ENCODE measurements at places on chromosomes 16 and 17.

- no peak for DNase-seq
These were observed 41.1 kb upstream of the MMD start for GRCh38 chr17:55462711-55463110.

- no peak for DNase-seq
These were observed 3.7 kb downstream of the SAP30BP start for GRCh38 chr17:75670868-75671267.

GRCh38 chr17:48678141-48678971 is 44.0 kb downstream of the PRAC1 start:
- DNase-seq = peak; percentile 91

DNA sequence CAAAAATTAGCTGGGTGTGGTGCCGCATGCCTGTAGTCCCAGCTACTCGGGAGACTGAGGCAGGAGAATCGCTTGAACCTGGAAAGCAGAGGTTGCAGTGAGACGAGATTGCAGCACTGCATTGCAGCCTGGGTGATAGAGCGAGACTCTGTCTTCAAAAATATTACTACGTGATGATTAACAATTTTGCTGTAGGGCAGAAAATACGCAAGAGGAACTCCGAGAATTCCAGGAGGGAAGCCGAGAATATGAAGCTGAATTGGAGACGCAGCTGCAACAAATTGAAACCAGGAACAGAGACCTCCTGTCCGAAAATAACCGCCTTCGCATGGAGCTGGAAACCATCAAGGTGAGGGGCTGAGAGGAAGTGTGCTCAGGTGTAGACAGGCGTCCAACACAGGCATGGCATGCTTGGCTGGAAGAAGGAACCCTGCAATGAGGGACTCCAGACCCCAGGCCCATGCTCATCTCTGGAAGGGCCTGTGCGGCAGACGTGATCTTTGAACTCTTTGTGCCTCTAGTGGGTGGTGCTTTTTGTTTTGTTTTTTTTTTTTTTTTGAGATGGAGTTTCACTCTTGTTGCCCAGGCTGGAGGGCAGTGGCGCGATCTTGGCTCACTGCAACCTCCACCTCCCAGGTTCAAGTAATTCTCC is 17.2 kb downstream of the NDE1 start:
- no peak for DNase-seq

DNA sequence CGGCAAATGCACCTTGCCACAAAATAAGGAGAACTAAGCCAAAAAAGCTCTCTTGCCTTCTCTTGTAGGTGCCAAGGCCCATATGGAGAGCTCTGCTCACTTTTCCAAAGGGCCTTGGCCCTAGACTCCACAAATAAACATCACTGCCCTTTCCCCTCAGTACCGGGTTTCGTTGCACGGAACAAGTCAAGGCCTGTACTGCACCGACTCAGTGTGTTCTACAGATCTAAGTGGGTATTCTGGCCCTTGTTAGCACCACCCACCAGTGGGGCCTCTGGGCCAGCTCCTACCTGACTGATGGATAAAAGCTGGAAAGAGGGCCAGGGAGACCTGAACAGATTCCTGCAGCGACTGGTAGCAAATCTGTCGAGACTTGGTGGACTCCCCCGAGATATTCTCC is 43.7 kb upstream of the GSG1L start:
- no peak for DNase-seq

GRCh38 chr16:56108724-56109123 is 82.6 kb upstream of the GNAO1 start:
- DNase-seq = no peak

DNA sequence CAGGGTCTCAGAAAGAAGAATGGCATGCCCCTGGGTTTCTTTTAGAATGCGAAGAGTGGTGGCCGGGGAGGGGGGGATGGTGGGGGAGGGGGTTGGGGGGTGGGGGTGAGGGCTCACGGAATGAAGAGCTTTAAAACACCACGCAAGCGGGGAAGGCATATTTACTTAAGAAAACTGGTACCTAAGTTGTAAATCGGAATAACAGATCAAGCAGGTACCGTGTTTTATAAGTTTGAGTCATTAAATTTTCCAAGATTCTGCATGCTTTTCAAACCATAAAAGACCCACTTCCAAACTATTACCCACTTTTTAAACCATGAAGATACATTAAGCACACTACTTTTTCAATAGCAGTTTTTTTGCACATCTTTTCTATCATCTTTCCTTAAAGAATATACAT is 130.2 kb downstream of the STX8 start:
- DNase-seq = no peak
